ENCODE measurements at places on chromosomes 5 and 9. TPM values are rescaled to one million over a fixed set of nuclear protein-coding genes. Genes with fewer than 3 reads are reported as not detected.

Gene ESM1
- 2.7 TPM for total RNA-seq

DNA sequence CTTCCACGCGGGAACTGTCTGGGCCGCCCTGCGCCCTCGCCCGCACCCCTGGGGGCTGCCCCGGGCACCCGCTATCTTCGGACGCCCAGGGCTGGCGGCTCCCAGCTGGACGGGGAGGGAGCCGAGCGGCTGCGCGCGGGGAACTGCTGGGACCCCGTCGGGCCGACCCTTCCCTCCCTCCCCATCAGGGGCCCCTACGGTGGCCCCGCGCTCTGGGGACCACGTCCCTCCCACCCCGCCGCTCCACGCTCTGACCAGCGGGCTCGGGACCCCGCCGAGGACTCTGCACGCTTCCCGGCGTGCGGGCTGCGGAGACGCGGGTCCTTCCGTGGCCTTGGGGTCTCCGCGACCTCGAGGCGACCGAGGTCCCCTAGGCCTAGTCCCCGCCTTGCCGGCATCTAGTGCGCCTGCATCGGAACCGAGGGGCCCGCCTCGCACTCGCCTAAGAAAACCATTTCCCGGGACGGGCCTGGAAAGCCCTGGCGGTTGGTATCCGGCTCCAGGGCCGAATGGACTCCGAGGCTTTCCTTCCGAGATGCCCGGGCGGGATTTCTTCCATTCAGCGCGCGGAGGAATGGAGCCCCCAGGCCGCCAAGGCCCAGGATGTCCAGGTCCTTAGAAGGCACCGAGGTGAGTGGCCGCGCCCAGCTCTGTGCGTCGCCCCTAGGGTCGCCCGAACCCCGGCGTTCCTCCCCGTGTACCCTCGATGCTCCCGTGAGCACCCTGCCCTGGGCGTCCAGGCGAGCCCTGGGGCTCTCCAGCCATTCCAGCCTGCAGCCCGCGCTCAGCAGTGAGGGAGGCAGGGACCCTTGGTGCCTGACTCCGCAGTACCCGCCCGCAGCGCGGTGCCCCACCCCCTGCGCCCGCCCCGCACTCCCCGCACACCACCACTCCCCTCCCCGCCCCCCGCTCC is 705 bp upstream of the SLC6A3 start:
- H3K36me3 ChIP-seq, result no peaks in the 10 kb centered on the region
- H3K27ac ChIP-seq, result no peak overlapping the region
- H3K27me3 ChIP-seq, result peaks cover 63% of the 10 kb centered on the region
- no peak overlapping the region for H3K4me3 ChIP-seq
- peaks cover 9% of the 10 kb centered on the region for H3K4me1 ChIP-seq

DNA sequence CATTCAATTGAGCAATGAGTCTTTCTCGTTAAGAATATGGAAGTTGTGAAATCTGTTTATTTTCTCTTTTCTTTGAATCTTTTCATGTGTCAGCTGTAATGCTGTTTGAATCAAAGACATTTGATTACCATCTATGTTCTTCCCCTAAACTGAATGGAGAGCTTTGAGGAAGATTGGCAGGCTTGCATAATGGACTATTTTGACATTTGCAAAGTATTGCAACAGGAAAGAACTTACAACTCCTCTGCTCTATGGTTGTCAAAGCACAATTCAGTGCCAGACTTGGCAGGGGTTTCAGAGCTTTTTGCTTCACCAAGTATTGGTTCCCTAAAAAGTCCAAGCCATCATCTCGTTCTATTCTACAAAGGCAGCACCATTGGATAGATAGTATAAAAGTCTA is 549.0 kb upstream of the NUDT12 start:
- H3K4me3 ChIP-seq, result no peak overlapping the region
- H3K4me1 ChIP-seq, result no peaks in the 10 kb centered on the region
- no peak for DNase-seq
- H3K36me3 ChIP-seq, result no peaks in the 10 kb centered on the region

GRCh38 chr5:146284016-146284415 is 54.6 kb upstream of the POU4F3 start:
- no peak overlapping the region for H3K27ac ChIP-seq
- peaks cover 65% of the 10 kb centered on the region for H3K36me3 ChIP-seq
- no peaks in the 10 kb centered on the region for H3K27me3 ChIP-seq
- no peaks in the 10 kb centered on the region for H3K4me1 ChIP-seq

- no peak for DNase-seq
- no peak overlapping the region for H3K4me3 ChIP-seq
- no peak overlapping the region for H3K27ac ChIP-seq
- no peaks in the 10 kb centered on the region for H3K4me1 ChIP-seq
- no peaks in the 10 kb centered on the region for H3K27me3 ChIP-seq
- H3K36me3 ChIP-seq, result no peaks in the 10 kb centered on the region
These were observed 17.0 kb upstream of the NMUR2 start for GRCh38 chr5:152422081-152422480.

Data from upper lobe of right lung (tissue), 1 donor.